ENCODE measurements at places on chromosomes 4 and X.

DNA sequence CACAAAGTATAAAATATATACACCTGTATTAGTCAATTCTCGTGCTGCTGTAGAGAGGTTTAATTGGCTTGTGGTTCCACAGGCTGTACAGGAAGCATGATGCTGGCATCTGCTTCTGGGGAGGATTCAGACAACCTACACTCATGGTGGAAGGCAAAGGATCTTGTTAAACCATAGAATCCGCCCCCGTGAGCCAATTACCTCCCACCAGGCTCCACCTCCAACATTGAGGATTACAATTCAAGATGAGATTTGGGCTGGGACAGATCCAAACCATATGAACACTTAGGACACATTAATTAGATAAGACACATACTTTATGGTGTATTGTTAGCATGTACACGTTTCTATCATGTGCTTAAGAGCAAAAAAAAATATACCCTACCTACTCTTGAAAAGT, 22.1 kb upstream of the SORBS2 start:
- DNase-seq = no peak

DNA sequence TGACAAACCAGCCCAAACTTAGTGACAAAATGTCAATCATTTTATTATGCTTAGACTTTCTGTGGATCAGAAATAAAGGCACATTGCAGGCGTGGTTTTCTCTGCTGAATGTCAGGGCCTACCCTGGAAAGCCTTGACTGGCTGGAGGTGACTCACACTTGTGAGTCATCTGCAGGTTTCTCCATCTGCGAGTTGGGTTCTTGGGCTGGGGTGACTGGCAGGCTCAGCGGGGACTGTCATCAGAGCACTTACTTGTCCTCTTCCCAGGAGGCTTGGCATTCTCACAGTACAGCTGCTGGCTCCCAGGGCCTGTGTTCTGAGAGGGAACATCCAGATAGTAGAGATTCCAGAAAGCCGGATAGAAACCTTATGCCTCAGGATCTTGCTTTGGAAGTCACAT, 153.8 kb upstream of the AGA start:
- peak; percentile 93 for DNase-seq

- DNase-seq = no peak
Measured at GRCh38 chr4:24089851-24090534, 200.1 kb upstream of the PPARGC1A start.

DNA sequence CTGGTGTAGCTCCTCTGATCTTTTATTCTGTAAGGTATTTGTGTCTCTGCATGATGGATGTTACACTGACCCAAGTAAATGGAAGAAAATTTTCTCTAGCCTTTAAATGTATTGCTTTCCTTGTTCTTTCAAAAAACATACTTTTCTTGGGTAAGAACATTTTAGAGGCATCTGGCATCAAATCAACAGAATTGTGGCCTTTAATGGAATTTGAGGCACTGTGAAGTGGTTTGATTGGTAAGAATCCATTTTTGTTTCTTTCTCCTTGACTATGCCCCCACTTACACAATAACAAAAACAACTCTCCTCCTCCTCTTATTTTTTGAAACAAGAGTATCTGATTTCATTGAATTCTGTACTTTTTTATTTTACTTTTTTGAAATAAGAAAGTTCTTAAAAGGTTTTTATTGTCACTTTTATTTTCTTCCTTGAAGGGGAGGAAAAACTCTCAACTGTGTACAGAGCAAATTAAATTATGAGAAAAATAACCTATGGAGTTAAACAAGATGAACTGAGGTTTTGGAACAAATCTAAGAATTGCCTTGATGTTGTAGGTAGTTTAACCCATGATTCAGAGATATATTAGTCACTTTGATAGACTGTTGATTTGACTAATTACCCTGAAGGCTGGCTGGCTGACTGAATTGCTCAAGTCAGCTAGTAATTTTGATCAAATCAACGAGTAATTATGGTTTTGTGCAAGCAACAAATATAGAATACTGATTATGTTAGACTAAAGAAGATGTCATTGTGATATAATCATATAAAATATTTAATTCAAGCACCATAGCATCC, 146.4 kb downstream of the FHIP1A start:
- DNase-seq = no peak

GRCh38 chr4:179530958-179531357, 2088.7 kb upstream of the AGA start:
- DNase-seq = no peak

DNA sequence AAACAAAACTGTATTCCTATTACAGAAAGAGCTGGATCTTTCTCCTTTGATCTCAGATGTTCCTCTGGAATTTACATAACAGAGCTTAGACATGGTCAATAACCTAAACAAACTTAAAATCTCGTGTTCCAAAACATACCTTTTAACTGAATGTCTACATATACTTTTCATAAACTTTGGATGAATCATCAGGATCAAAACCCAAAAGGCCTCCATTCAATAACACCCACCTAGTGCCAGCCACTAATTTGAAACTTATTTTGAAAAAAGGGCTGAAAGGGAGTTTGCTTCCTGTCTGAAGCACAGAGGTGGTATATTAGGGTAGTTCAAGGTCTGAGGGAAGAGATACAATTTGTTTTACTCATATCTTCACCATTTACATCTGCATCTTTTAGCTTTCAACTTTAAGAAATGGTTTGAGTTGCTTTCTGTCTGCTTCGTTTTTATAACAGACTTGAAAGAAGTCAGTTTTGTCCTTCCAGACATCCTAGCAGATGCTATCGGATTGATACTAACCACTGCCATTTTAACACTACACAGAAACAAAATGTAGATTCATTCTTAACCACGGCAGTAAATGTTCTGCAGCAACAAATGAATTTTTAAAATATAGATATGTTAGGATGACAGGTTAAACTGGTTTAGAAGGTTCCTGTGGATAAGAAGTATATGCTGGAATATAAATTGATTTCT, 242.8 kb upstream of the DKK2 start:
- DNase-seq = no peak

DNA sequence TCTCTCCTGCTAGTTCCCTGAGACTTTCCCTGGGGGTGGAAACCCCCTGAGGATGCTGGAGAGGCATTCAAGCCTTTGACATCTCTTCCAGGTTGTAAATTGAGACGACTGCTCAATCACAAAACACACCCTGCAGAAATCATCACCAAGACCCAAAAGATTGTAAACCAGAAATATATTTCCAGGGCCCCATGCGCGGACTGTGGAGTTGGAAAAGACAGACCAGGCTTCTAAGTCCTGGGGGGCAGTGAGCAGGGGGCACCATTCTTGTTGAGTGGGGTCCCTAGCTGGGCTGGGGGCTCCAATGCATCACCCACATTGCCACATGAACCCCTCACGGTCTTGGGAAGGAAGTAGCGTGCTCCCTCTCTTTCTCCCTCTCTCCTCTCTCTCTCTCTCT, 87.9 kb upstream of the C4orf50 start:
- DNase-seq = no peak

DNA sequence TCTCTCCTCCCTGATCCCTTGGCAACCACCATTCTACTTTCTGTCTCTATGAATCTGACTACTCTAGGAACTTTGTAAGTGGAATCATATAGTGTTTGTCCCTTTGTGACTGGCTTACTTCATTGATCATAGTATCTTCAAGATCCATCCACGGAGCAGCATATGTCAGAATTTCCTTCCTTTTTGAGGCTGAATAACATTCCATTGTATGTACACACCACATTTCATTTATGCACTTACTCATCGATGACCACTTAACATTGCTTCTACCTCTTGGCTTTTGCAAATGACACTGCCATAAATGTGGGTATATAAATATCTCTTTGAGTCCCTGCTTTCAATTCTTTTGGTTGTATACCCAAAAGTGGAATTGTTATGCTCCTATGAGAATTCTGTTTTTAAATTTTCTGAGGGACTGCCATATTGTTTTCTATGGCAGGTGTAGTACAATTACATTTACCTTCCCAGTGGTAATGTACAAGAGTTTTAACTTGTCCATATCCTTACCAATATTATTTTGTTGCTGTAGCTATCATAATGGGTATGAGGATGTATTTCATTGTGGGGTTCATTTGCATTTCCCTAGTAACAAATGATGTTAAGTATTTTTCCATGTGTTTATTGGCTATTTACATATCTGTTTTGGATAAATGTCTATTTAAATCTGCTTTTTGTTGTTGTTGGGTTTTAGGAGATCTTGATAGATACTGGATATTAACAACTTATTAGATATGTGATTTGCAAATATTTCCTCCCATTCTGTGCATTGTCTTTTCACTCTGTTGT, 466.1 kb downstream of the C4orf33 start:
- DNase-seq = no peak

DNA sequence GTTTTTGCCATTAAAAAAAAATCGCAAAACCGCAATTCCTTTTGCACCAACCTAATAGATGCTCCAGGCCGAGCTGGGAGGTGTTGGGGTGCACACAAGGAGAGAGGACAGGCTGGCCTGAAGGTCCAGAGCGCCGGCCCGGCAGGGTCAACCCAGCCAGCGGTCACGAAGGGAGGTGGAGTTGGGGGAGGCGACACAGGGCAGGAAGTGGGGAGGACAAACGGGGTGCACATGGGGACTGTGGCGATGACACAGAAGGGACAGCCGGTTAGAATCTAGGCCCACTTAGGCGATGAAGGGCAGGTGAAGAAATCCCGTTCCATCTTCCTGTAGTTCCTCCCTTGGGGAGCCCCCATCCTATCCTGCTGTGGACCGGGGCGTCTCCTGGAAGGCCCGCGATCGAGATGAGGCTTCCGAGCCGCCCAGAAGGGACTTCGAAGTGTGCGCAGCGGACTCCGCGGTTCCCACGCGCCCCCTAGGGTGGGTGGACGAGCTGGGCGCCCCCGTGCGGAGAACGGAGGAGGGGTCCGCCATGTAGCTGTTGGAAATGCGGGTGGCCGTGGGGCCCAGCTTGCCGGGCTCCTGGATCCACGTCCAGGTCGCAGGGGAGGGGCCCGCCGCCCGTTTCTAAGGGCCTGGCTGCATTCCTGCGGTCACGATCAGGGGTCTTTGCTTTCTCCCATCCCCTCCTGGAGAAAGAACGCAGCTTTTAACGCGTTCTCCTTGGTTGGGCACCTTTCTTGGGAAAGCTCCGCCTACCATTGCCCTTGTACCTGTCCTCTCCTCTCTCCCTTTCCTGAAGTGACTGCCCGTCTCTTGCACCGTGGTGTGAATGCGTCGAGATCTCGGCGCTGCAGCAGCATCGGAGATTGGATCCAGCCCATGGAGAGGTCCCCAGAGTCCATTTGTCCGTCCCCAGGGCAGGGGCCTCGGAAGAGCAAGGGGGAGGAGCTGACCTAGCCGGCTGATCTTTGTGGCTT, 17.0 kb upstream of the HPF1 start:
- DNase-seq = peak; percentile 79

DNA sequence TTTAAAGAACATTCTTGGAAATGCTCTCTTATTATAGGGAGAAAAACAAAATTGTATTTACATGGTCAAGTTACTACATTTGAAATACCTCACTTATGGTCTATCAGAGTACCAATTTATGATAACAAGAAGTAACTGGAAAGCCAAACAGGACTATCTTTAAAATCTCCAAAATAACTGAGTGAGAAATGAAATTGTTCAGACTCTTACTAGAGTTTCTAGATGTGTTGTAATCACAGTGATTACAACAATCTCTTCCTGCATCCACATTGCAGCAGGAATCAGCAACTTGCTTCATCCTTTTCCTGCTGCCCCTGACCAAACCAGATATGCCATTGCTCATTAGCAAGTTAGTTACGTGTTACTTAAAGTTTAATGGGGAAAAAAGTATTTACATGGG, 245.2 kb upstream of the SMIM31 start:
- no peak for DNase-seq

DNA sequence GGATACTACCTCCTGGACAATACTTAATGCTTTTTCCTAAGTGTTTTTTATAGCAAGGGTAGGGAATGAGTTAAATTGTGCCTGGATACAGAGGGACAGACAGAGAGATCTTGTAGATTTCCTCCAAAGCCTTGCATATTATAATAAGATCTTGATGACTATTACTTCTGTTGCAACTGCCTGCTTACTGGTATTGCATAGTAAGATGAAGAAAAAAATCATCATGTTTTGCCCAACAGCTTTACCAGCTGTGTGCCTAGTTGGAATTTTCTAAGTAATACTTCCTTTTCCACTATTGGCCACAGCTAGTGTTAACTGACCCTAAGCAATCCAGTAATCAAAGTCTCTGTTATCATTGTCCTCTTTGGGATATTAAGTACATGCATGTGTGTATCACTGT, 139.0 kb downstream of the DCK start:
- DNase-seq = no peak

All from endodermal cell (in vitro differentiated cells).